ENCODE measurements at places on chromosomes 3 and 15.
A peak's percentile ranks its signal among the peaks of the same experiment; 100 is the strongest.

GRCh38 chr3:103158183-103158582 is 723.4 kb downstream of the ZPLD1 start:
- DNase-seq: no peak

DNA sequence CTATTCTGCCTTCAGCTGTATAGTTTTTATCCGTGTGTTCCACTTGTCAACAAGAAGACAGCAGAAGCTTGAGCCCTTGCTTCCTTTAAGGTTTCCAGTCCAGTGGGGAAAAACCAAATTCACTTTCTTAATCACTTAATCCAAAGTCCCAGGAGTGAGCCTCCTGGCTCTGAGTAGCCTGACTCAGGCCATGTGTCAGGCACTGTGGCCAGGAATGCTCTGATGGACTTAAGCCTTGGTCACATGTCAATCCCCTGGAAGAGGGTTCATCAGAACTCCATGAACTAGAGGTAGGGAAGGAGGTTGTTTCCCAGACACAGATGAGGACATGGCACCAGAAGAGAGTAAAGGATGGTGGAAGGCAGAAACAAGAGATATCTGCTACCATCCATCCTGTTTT is 8.8 kb downstream of the VIPR1 start:
- no peak for DNase-seq

DNA sequence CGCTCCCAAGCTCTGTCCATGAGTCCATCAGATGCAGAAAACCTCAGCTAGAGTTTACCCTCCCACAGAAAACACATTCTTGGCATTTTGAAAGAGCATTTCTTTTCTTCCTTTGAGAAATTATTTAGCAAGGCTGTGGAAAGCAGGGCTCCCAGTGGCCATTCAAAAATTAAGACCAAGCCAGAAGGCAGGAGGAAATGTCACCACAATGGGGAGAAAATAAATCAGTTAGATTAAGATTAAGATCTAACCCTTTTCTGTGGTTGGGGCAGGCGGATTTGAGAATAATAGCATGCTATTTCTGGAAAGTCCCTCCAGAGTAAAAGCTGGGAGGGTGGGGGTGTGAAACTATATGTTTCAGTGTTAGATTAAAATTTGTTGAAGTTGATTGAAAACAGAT is 20.2 kb downstream of the LRIG1 start:
- DNase-seq: no peak

- no peak for DNase-seq
Measured at GRCh38 chr15:101204739-101205535, 46.9 kb downstream of the CHSY1 start.

GRCh38 chr3:133649486-133650068 is 12.2 kb downstream of the TOPBP1 start:
- DNase-seq: no peak

- no peak for DNase-seq
Measured at GRCh38 chr3:15452961-15453360, 25.6 kb downstream of the EAF1 start.

DNA sequence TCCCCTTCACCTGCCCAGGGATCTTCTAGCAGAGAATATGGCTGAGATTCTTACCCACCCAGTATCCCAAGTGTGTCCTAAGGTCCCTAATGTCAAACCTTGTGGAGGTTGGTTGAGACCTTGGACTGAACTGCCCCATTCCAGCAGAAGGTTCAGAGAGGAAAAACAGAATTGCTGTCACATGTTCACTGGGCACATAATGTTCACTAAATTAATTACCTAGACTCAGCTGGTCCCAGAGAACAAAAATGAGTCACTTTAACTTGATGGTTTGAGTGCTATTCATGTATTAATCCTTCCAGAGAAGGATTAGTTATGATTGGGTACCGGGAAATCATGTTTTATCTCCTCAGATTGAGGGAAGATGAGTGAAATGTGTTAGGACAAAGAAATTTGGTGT is 171.3 kb upstream of the GADL1 start:
- DNase-seq: no peak

GRCh38 chr3:89912031-89912430 is 804.6 kb downstream of the EPHA3 start:
- no peak for DNase-seq

DNA sequence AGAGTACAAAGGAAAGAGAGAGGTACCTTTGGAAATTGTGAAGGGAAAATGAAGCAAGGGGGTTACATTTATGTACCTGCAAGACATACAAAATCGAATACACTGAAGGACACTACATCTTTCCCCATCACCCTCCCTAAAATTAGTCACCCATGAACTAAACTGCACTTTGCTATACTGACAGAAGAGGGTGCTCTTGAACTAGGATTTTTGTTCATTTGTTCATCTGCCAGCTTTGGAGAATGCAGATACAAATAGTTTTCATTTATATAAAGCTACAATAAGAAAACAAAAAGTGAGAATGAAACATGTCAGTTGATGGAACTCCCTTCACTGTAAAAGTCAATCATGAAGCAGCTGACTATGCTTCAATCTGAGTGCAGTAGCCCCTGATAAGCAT is 55.7 kb downstream of the PCCB start:
- no peak for DNase-seq

- DNase-seq: no peak
Measured at GRCh38 chr15:31086344-31086743, 15.2 kb downstream of the TRPM1 start.

DNA sequence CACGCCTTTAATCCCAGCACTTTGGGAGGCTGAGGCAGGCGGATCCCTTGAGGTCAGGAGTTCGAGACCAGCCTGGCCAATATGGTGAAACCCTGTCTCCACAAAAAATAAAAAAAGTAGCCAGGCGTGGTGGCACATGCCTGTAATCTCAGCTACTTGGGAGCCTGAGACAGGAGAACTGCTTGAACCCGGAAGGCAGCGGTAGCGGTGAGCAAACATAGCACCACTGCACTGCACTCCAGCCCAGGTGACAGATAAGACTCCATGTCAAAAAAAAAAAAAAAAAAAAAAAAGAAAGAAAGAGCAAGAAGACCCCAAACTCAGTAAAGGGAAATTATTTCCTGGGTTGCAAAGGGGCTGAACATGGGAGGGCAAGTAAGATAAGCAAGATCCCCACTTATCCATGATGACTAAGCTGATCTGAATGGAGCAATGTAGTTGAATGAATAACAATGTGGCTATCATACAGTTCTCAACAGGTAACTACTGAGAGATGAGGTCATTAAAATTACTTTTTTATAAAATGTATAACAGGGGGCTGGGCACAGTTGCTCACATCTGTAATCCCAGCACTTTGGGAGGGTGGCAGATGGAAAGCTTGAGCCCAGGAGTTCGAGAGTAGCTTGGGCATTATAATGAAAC is 46.0 kb downstream of the RBM15B start:
- no peak for DNase-seq

GRCh38 chr3:72380193-72380592 is 468.1 kb downstream of the SHQ1 start:
- DNase-seq: no peak

- DNase-seq: no peak
Measured at GRCh38 chr3:10780922-10781321, 35.1 kb upstream of the SLC6A11 start.

DNA sequence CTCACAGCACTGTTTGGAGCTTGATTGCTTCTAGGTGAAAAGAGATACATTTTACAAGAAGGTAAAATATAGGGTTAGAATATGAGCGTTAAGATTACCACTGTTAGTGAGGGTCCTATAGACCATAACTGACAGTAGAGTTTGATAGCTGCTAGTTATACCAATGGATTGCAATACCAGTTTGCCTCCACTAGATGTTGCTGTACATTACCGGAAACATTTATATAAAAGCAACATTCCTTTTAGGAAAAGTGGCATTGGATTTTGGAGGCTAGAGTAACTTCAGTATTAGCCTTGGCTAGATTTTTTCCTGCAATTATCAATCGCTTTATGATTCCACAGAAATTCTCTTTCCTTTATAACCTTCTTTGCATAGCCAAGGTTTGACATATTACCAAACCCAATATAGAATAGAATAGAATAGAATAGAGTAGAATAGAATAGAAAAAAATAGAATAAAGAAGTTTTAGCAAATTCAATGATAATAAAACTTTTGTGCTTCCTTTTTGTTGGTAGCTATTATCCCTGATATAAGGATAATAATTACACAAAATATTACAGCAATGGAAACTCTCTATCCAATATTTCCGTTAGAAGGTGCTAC is 1093.6 kb upstream of the ALCAM start:
- DNase-seq: no peak

- no peak for DNase-seq
Measured at GRCh38 chr15:99312228-99312627, 60.9 kb downstream of the LRRC28 start.

- DNase-seq: no peak
Measured at GRCh38 chr3:175003590-175003989, 144.5 kb downstream of the NAALADL2 start.

- DNase-seq: peak; percentile 58
Measured at GRCh38 chr3:46812237-46812791, 50.9 kb downstream of the MYL3 start.

DNA sequence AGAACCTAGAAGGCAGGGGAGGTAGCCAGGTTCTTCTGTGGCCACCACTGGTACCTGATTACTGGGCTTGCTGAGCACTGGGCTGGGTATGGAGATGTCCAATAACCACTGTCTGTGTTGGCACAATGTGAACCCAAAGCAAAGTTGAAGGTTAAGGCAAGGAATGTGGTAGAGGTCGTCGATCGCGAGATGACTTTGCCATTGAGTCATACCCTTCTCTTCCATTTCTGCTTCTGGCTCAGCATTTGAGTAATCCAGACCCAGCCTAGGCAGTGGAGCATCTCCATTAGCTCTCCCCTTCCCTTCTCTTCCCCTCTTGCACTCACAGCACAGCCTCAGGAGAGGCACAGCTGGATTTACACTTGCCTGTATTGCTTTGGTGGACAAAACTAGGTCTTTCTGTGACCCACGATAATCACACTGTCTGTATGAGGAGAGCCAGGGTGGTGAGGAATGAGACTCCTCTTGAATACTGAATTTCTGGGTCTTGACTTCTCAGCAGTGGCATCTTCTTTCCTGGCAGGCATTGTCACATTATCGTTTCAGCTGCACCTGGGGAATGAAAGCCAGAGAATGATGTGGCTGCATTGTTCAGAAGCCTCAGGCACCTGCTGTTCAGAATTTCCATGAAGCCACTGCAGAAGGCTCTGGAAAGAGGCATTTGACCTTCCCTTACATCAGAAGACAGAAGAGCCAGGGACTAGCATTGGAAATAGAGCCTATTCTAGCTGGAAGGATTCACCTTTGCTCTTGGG is 272.6 kb downstream of the PDCD6IP start:
- DNase-seq: no peak

GRCh38 chr15:92011611-92012367 is 158.3 kb downstream of the SLCO3A1 start:
- no peak for DNase-seq

DNA sequence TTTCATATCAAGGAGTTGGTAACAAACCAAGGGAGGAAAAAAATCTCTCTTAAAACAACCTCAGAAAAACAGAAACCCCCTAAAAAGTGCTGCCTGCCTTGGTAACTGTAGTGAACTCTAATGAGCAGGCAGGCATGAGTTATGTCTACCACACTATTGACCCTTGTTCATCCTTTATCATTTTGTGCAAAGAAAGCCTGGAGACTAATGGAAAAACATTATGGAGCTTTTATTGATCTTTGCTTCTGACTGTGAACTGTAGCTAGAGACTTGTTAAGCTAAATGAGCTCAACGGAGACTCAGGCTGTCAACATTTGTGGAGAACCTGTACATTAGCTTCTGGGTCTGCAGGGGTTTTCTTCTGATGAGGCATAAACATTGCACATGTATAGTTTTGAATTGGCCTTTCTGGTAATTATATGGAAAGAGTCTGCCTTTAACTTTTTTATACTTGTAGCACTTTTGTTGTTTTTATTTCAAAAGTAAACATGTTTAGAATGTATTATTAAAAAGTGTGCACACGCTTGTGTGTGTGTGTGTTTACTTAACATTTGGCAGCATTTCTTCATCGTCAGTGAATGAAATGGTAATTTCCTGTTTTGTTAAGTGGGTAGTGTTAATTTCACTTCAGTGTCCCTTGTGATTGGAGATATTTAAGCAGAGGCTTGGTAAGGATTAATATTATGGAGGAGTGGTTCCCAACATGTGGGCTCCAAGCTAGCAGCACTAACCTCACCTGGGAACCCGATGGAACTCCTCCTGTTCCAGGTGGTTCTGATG is 15.9 kb upstream of the SPTSSB start:
- no peak for DNase-seq

GRCh38 chr3:21682206-21682605 is 68.8 kb downstream of the ZNF385D start:
- no peak for DNase-seq

DNA sequence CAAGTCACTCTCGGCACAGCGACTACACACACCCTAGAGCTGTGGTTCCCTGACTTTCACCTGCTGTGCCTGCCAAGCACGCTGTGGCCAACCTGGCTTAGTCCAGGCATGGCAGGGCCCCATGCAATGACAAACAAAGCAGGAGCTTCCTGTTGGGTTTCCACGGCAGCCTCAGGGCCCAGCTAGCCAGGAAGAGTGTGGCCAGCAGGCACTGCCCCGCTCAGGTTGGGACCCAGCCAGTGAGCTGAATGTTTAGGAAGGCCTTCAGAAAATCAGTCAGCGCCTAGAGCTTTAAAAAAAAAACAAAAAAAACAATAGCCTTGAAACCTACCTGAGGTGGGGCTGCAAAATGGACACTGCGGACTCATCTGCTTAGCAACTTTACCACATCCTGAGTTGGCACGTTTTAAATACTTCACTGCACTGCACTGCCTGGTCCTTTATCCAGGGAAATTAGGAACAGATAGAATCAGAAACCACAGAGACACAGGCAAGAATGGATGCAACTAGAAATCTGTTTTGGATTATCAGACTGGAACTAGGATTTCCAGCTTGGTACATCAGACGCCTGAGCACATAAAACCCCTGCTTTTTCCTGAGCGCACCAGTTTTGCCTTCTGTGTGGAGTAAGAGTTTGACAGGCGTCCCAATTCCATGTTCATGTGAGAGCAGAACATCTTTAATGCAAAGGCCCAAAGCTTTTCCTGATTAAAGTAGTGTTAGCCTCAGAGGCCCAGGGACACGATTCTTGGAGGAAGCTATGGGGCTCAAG is 36.2 kb upstream of the LDHAL6B start:
- no peak for DNase-seq

- DNase-seq: no peak
Measured at GRCh38 chr3:20324664-20325478, 138.9 kb upstream of the SGO1 start.

- no peak for DNase-seq
Measured at GRCh38 chr3:141348837-141349236, 19.5 kb upstream of the ZBTB38 start.

DNA sequence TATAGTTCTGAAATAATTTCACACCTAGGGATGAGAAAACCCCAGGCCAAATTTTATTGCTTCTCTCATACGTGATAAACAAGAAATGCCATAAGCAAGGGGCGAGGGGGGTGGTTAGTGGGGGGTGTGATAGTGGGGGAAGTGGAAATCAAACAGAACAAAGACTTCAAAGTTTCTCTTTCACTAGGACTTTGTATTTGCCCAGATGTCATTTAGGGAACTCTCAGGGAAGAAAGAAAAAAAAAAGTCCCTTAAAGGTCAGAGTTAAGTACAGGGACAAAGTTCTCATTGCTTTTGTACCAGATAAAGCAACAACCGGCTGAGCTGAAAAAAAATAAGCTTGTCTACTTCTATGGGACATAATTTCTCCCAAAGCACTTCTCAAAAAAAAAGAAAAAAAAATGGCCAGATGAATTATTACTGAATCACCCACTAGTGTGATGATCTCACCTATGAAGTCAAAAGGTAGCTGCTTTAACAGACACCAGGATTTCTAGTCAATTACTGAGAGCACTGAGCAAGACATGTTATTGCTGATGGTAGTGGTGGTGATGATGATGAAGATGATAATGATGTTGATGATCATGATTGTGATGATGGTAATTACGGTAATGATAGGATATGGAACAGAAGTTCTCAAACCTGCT is 56.2 kb downstream of the FHIT start:
- DNase-seq: no peak
